Mesenteric fat pad (tissue), 1 donor: ENCODE measurements at places on chromosomes 7 and 10.

- DNase-seq = no peak
Observed at GRCh38 chr10:111347386-111348013, 270.7 kb downstream of the ADRA2A start.

GRCh38 chr10:125557311-125557710 lies 125.7 kb downstream of the TEX36 start:
- DNase-seq = no peak

DNA sequence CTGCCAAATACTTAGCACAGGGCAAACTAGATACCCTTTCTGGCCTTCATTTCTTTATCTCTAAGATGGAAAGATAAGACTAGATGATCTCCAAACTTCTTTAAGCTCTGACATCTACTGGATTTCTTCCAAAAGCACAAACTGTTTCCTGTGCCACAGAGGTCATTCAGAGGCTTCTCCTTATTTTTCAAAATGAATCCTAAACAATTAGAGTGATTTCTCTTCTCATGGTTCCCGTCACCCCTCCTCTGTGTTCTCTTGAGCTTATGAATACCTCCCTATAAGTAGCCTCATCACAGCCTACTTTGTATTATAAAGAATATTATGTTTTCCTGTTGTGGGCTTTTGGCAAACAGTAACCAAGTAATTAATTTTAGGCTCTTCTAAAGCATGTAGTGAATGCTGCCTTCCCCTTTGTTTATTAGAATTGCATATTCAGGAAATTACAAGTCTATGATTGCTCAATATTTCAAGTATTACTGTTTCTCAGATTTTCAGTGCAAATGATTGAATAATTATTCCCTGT lies 179.5 kb downstream of the REEP3 start:
- no peak for DNase-seq

DNA sequence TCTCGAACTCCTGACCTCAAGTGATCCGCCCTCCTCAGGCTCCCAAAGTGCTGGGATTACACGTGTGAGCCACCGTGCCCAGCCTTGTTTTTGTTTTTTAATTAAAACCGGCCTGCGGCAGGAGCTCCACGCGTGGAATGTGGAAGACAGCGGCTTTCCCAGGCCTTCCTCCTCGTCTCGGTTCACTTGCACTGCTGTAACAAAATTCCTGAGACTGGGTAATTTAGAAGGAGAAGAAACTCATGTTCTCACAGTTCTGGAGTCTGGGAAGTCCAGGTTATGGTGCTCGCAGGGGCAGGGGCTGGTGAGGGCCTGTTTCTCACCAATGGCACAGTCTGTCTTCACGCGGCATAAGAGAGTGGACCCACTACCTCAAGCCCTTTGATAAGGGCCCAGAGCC lies 14.4 kb upstream of the CRYGN start:
- DNase-seq = peak; percentile 43

- DNase-seq = no peak
Observed at GRCh38 chr7:83575436-83575835, 73.5 kb downstream of the SEMA3E start.

- DNase-seq = no peak
Observed at GRCh38 chr10:129123428-129123827, 343.6 kb upstream of the MGMT start.

- no peak for DNase-seq
Observed at GRCh38 chr10:383519-383918, 248.3 kb downstream of the ZMYND11 start.

DNA sequence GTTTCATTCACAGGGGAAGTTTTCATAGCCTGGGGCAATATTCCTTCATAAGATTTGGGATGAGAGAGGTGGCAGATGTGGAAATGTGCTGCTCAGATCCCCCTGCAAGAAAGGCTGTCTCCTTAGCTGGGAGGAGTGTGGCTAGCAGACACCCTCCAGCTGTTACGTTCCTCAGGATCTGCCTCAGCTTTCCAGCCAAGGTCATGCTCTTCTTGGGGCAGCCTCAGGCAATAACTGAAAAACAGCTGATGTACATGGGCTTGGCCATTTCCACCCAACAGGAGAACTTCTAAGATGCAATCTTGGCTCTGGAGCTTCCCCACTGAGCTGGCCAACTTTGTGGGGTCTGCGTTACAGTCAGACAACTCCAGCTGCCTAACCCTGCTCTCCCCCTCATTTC lies 51.3 kb upstream of the SEPTIN7 start:
- DNase-seq = no peak

GRCh38 chr10:89063465-89063864 lies 72.9 kb downstream of the FAS start:
- DNase-seq = no peak

- DNase-seq = no peak
Observed at GRCh38 chr7:4823441-4824119, 38.2 kb downstream of the PAPOLB start.

DNA sequence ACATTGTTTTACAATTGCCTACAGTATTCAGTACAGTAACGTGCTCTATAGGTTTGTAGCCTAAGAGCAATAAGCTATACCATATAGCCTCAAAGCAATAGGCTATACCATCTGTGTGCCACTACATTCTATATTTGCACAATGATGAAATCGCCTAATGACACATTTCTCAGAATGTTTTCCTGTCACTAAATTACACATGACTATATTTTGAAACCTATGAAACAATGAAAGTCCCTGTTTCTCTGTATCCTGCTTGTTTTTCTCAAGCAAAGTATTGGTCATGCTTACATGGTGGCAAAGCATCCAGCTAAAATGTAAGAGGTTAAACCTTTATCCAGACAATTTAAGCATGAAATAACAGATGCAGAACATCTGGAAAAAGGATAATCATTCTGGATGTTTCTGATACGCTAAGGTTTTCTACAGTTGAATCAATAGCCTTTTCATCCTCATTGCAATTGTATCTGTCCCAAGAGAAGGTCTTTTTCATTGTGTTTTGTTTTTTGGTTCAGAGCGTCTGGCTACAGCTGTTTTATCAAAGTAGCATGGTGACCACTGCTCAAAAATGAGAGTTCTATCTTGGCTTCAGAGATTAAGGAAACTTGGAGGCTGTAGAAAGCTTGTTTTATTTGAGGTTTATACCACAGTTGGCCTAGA lies 81.7 kb downstream of the CSTF2T start:
- DNase-seq = no peak

DNA sequence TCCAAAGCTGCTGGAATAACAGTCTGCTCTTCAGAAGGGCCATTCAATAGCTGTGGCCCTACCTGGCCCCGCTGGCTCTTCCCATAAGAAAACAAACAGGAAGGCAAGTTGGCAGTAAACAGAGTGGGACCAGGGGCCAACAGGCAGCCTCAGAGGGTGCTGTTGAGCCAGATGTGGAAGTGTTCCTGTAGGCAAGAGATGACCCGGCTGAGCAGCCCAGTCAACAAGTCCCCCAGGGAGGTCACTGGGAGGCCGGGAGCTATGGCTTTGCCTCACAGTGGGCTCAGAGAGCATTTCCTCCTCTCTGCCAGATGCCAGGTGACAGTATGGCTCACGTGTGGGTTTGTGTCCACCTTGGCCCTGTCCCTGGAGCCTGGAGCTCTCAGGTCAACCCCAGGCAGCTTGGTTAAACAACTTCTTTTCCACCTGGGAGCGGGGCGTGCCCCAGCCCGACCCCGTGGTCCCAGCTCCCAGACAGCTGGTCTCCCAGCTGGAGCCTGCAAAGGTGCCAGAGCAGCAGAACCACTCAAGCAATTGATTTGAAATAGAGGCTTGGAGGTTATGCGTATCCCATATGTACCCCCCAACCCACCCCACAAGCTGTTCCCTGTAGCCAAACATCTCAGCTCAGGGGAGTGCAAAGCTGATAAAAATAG lies 33.8 kb upstream of the LOXL4 start:
- peak; percentile 64 for DNase-seq

GRCh38 chr10:45420453-45421192 lies 46.6 kb downstream of the ALOX5 start:
- no peak for DNase-seq

DNA sequence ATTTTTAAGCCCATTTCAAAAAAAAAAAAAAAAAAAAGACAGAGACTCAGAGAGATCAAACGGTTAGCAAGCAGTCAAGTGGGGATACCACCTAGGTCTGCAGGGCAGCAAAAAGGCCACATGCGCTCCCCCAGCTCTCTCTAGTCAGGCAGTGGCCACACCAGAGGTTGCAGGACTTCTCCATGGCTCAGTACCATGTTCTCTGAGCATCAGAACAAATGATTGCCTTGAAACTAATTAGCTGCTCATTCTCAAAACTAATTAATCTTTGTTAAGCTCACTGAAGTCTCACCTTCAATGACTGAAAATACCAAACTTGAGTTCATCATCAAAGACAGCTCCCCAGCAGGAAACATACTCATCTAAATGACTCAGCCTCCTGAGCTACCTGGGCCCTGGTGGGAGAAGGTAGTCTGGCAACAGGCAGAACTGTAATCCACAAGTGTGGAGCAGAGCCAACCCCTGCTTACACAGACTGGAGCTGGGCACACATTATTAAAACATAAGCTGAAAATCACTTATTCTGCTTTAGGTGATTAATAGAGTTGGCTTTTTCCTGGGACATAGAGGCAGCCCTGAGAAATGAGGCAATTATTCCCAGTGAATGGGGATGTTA lies 319.6 kb downstream of the GRID1 start:
- peak; percentile 20 for DNase-seq

DNA sequence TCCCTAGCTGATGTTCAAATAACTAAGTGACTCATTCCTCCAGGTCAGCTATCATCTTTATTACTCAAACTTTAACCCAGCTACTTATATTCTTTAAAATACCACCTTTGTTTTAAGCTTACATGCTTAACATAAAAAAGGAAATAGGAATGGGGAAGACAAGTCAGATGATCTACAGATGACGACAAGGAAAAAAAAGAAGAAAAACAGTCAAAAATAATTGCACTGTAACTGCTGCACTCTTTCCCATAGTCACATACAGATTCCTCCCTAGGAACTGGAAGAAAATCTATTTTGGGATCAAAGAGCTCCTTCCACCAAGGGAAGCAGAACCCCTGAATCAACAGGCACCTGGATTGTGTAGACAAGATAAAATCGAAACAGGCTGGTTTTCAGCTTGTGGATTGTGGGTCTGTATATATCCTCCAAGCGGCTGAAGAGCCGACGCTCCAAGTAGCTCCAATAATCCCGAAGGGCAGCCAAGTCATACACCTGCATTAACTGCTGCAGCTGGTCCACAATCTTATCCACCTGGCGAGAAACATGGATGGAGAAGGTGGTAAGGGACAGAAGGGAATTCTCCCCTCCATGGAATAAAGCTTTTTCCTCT lies 2.0 kb downstream of the WDR91 start:
- DNase-seq = no peak

DNA sequence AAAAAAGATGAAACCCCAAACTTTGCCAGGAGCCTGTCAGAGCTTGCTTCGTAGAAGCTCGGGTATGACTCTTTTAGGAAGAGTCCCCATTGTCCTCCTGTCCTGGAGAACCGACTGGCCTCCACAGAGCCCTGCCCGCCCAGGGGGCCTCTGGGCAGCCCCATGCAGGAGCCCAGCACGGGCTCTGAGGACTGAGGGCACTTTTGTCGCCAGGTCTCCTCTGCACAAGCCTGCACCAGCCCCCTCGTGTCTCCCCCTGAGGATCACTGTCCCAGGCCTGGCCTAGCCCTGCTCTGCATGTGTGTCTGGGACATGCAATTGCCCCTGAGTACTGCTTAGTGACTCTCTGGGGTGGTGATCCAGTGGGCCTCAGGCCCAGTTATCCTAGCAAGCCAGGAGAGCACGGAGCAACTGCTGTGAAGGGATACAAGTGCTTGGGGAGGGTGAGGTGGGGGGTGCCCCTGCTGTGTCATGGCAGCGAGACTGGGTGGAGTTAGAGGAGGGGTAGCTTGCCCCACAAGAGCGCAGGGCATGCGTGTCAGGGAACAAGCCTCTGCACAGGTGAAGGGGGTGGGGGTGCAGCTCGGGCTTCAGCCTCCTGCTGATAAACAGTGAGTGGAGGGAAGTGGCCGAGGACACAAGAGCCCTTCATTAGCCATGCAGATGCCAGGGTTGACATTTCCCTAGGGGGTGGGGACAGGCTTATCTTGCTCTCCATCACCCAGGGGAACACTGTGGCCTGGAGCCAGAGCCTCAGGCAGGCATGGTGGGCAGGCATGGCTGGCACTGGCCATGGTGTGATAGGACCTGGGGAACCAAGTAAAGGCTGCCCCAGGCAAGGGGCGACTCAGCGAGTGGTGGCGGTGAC lies 143.4 kb downstream of the C10orf105 start:
- no peak for DNase-seq

- DNase-seq = no peak
Observed at GRCh38 chr10:118278649-118279048, 63.5 kb downstream of the FAM204A start.

DNA sequence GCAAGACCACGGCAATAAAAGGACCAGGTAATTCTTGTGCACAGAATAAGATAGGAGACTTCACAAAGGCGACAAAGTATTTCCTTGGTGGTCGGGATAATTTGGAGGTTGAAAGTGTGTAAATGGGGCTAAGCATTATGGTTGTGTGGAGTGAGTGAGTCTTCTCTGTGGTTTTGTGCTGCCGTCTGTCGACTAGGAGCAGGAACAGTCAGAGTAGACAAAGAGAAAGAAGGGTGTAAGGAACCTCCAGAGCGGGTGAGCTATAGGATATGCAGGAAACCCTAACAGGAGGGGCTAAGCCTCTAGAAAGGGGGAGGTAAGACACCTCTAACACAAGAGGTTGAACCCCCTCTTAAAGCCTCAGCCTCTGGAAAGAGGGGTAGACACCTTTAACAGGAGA lies 201.6 kb downstream of the SH2D4B start:
- no peak for DNase-seq

- no peak for DNase-seq
Observed at GRCh38 chr7:28858206-28858605, 99.9 kb downstream of the TRIL start.

DNA sequence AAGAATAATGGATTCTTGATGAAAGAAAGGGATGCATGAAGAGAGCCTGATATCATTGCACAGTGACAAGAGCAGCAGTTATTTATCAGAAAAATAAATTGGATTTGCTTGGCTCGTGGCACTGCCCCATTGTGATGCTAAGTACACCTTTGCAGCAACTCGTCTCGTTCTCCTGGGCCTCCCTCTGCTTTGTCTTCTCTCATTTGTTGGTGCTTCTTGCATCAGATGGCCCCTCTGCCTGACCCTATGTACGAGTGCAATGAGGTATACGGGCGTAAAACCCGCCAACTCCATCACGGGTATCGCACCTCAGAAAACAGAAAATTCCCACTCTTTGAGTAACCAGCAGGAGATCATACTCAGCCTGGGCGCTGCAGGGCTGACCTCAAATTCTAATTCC lies 107.2 kb upstream of the C10orf90 start:
- DNase-seq = no peak

- no peak for DNase-seq
Observed at GRCh38 chr7:83791737-83792136, 142.8 kb upstream of the SEMA3E start.

DNA sequence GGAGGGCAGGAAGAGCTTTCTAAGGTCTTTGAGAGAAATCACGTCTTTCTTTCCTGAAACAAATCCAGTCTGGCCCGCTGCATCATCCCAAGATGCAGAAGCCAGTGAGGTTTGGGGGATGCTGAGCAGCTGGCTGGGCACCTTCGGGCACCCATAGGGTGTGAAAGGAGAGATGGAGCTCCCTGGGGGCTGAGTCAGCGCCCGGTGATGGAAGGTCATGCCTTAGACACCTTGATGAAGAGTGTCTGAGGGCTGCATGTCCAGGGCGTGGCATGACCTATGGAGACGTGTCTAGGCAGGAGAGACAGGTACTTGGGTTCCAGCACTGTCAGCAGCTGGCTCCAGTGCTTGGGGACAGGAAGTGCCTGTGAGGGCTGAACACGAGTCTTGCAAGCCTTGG lies 88.3 kb downstream of the GOLGA7B start:
- DNase-seq = no peak

GRCh38 chr7:117119192-117119924 lies 166.1 kb downstream of the ST7 start:
- DNase-seq = no peak
